ENCODE measurements at places on chromosomes 12 and 14. TPM values are rescaled to one million over a fixed set of nuclear protein-coding genes. Genes with fewer than 3 reads are reported as not detected.

- DNase-seq, result no peak
These were observed 363.5 kb upstream of the PRICKLE1 start for GRCh38 chr12:42953021-42953420.

- DNase-seq, result no peak
These were observed 72.0 kb downstream of the PPP2R5E start for GRCh38 chr14:63470962-63471793.

The DEPDC4 gene
- total RNA-seq, result 0.37 TPM

DNA sequence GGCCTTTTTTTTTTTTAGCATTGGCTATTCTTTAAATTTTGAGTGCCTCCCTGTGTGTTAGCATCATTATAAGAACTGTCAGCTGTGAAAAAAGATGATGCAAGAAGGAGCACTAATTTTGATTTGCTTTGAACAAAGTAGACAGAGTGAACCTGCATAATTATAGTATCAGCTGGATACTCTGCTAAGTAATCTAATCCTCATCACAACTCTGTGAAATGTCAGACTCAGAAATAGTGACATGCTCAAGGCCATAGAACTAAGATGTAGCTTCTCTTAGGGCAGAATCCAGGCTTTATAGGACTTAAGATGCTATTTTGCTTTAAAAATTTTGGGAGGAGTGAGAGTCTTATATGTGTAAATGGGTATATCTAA, 31.9 kb downstream of the FBXO34 start:
- DNase-seq, result no peak

DNA sequence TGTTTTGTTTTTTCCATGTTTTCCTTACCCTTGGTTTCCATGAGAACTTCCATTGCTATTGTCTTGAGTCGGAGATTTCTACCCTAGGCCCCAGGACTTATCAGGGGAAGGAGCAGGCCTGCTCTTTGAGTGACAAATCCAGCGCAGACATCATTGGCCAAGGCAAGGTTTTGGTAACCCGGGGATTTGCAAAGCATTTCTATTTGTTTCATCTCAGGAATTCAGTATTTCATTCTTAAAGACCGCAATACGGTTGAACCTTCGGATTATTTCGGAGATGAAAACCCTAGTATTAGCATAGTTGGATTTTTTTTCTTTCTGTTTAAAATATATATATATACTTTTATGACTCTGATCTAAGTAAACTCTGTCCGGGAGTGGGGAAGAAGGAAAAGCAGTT, 62.0 kb downstream of the TMEM132C start:
- DNase-seq, result no peak

The SLCO1A2 gene
- total RNA-seq, result not detected

The DCN gene
- total RNA-seq, result 1,166 TPM

GRCh38 chr14:106879241-106879640, 1352.9 kb downstream of the TMEM121 start:
- no peak for DNase-seq

The SLC38A4 gene
- not detected for total RNA-seq

The LRRC10 gene
- total RNA-seq, result 82.9 TPM

GRCh38 chr12:51906430-51907082, 748 bp upstream of the ACVRL1 start:
- DNase-seq, result peak; percentile 58

Measured in heart left ventricle (tissue), 16 donors.